Keratinocyte (primary cell): ENCODE measurements at places on chromosomes 11 and 22.

- DNase-seq = no peak
These were observed at the start of gene RAPSN for GRCh38 chr11:47448566-47449427. TSS of gene RAPSN (minus strand) at chr11:47449136. CDS start at chr11:47448964, 172 bp downstream.

- no peak for DNase-seq
These were observed 8.4 kb upstream of the ALG8 start for GRCh38 chr11:78147807-78148206.

- DNase-seq = no peak
These were observed 5.8 kb upstream of the HBD start for GRCh38 chr11:5240056-5240455.

- DNase-seq = no peak
These were observed 2.4 kb upstream of the PPFIBP2 start for GRCh38 chr11:7511401-7511800.
